ENCODE measurements at places on chromosomes 11 and 22.

DNA sequence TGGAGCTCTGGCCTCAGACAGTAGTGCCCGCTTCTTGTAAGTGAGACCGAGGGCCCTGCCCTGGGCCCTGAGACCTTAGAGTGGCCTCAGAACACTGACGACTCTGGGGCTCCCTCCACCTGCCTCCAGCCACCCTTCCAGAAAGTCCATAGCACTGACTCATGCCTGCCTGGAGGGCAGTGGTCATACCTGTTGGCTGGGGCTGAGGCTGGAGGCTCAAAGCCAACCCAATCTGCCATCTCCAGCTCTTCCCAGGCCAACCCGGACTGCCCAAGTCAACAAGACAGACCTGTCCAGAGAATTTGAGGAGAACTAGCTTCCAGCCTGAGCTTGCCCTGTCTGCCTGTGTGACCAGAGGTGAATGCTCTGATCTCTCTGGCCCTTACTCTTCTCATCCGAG is 66.9 kb upstream of the TTLL12 start:
- DNase-seq, result no peak

DNA sequence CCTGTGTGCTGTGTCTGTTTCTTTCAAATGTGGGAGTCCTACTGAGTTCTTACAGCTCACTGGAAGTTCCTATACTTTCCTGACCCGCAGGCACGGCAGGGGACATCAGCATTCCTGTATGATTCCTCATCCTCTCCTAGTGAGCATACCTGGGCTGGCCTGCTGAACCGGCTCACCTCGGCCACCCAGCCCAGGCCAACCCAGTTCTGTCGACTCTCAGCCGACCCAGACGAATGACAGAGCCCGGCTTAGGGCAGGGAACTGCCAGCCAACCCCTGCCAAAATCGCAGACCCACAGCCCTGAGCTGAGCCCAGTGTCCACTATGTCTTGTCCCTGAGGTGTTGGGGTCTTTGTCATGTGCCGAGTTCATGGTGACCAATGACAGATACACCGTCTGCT is 339.7 kb downstream of the BRD1 start:
- DNase-seq, result no peak

DNA sequence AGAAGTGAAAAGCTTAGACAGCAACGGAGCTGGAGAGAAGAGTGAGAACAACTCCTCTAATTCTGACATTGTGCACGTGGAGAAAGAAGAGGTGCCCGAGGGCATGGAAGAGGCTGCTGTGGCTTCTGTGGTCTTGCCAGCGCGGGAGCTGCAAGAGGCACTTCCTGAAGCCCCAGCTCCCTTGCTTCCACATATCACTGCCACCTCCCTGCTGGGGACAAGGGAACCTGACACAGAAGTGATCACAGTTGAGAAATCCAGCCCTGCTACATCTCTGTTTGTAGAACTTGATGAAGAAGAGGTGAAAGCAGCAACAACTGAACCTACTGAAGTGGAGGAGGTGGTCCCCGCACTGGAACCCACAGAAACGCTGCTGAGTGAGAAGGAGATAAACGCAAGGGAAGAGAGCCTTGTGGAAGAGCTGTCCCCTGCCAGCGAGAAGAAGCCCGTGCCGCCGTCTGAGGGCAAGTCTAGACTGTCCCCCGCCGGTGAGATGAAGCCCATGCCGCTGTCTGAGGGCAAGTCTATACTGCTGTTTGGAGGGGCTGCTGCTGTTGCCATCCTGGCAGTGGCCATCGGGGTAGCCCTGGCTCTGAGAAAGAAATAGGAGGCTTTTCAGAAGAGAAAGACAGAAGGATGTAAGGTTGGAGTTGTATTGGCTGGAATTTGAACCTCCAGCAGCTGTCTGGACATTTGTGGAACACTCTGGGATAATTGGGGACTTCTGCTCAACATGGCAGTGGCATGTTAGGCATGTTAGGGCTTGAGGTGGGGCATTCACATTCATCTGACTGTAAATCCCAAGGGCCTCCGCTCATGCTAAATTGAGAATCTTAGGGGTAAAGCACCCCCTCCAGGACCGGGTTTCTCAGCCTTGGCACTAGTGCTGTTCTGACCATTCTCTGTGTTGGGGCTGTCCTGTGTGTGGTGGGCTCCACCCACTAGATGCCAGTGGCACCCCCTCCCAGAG is 47.1 kb downstream of the BID start:
- DNase-seq, result peak; percentile 61

- no peak for DNase-seq
These were observed 76.1 kb upstream of the UCP3 start for GRCh38 chr11:74084796-74085541.

DNA sequence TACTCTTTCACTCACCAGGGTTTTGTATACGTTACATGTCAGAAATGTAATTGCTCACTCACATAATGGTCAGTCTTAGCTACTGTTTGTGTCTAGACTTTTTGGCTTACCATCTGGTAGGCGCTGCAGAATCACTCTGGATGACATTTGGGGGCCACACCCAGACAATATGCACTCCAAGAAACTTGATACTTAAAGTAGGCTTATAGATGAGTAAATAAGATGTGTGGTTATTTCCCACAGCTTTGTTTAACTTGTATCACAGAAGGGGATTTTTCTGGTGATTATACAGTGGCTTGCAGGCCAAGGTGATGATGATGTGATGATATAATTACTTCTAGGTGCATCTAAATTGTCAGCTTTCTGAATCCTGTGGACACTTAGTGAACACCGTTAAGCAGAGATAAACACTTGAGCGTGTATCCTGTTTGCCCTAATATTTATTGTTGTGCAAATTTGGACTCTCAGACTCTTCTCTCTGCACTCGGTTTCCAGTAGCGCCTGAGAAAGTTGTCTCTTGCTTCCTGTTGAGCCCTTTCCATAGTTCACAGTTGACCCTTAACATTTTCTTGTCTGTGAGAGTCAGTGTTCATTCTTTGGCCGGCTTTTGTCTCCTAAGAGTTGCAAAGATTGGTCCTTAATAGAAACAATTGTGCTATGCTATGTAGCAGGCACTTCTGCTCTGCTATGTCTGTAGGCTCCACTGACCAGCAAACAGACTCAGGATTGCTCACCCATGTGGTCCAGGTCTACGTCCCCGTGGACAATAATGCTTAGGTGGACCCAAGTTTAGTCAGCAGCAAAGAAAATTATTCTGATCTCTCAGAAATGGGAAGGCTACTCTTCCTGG is 89.3 kb downstream of the PRR5L start:
- no peak for DNase-seq

DNA sequence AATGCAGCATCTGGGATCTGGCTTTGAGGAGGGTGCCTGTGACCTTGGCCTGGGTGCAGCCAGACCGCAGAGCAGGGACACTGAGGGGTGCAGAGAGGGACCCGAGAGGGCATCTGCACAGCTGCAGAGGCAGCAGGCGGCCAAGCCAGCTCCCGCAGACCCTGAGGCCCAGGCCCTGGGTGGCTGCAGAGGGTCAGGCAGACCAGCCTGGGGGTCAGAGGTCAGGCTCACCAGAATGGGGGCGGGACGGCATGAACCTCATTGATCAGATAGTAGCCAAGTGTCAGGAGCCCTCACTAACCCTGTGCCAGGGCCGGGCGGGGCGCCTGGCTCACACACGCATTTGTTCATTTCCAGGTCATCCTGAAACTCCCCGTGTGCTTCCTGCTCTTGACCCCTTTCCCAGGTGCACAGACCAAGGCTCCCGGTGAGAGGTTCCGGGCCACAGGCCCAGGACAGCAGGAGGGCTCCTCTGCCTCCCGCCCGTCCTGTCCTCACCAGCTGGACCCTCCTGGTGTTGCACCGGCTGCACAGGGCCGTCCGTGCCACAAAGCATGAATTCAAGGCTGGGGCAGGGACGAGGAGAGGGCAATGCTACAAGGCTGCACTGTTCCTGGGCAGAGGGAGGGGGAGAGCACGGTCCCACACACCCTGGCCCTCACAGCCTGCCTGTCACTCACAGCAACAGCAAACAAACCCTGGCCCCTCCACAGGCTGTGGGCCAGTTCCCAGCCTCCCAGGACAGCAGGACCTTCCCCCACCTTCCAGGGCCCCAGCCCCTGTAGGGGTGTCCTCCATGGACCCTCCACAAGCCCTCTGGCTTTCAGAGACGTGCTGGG is 3.3 kb downstream of the RTN4R start:
- no peak for DNase-seq

- no peak for DNase-seq
These were observed 183.9 kb downstream of the CEP164 start for GRCh38 chr11:117511483-117511930.

DNA sequence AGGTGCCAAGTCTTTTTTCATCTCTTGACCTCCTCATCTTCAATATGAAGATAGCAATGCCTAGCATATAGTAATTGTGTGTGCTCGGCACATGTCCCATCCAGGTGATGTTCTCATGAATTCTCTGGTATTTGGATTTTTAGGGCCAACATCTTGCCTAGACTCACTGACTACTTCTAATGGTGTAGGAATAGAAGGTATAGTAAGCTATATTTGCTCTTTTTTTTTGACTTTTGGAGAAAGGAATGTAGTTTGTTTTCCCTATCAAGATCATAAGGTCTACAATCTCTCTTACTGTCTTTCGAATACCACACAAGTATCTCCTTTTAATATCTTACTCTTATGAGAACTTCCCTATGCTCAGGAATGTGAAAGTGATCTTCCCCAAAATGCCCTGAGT is 3.2 kb downstream of the HBD start:
- DNase-seq, result no peak

GRCh38 chr11:106186630-106187029 is 109.2 kb downstream of the AASDHPPT start:
- DNase-seq, result no peak

GRCh38 chr11:130088919-130089673 is 19.4 kb downstream of the APLP2 start:
- no peak for DNase-seq

GRCh38 chr11:45082744-45083543 is 63.5 kb upstream of the PRDM11 start:
- peak; percentile 64 for DNase-seq

GRCh38 chr22:48433647-48434046 is 1394.0 kb downstream of the BRD1 start:
- no peak for DNase-seq

DNA sequence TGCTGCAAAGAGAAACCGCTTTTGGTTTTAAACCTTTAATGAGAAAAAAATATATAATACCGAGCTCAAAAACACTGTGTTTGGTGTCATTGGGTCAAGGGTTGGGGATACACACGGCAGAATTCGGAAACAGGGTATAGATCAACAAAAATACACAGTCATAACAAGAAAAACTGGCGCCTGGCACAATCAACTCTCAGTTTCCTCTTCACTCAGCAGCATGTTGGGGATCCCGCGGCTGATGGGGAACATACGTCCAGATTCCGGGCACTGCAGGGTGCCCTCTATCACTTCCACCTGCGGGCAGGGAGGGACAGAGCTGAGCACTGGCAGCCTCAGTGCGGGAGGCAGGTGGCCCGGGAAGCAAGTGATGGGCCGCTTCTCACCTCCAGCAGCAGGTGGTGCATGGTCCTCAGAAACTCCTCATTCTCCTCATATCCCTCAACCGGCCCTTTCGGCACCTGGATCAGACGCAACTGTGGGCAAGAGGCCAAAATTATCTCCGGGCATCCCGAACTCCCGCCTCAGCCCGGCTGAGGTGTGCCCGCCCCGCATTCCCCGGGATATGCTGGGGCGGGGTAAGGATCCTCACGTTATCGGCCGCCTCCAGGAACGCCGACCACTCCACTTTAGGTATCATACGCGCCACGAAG is 561 bp downstream of the TRMT112 start:
- DNase-seq, result no peak

- DNase-seq, result no peak
These were observed 9.3 kb upstream of the TYR start for GRCh38 chr11:89168396-89168795.

DNA sequence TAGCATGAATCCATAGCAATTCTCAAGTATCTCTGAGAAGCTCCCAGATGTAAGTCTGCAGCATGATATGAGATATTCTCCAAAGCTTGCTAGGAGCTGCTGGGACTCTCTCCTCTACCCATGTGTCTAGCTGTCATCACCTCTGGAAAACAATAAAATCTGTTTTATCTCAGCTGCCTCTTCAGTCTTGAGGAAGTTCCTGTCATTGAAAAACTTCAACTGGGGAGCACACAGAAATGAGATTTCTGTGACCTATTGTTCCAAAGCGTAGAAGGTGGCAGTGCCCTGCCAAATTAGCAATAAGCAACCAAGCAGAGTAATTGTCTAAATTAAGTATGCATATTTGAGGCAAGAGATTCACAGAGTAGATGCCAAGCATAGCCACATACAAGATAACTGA is 1380.6 kb upstream of the RAG2 start:
- DNase-seq, result no peak

- no peak for DNase-seq
These were observed 10.0 kb downstream of the KCNE3 start for GRCh38 chr11:74457356-74457755.

DNA sequence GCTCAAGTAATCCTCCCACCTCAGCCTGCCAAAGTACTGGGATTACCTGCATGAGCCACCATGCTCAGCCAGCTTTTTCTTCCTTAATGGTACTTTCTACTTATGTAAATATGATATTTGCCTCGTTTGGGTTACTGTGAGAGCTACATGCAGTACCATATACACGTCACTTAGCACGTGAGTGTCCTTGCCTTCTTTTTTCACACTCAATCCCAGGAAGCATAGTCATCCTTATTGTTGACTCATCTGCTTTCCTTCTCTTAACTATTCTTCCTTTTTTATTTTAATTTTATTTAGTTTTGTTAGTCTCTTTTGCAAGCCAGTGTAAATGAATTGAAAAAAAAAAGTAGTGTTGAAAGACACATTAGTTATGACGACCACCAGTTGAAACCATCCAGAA is 205.9 kb downstream of the HIPK3 start:
- no peak for DNase-seq

- peak; percentile 38 for DNase-seq
These were observed 29.2 kb downstream of the SREBF2 start for GRCh38 chr22:41862160-41862529.

DNA sequence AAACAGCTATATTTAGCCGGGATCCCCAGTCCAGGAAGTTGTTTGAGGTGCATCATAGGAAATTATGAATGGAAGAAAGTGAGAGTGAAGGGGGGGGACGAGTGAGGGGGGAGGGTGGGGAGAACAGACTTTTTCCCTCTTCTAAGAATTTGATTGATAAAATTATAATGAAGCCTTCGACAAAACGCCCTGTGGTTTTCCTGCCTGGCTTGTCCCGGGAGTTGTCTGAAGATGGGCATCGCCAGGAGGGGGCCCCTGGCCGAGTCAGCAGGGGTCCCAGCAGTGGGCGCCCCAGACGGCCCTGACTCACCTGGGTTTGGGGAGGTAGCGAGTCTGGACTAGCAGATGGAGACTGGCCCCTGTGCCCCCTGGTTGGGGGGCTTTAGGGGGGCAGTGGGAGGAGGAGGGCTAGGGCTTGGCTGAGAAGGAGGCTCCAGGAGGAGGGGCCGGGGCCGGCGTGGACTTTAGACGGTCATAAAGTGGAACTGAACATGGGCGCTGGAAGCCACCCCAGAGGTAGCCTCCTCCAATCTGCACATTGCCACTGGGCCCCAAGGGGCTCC is 336 bp upstream of the LIF start:
- no peak for DNase-seq

DNA sequence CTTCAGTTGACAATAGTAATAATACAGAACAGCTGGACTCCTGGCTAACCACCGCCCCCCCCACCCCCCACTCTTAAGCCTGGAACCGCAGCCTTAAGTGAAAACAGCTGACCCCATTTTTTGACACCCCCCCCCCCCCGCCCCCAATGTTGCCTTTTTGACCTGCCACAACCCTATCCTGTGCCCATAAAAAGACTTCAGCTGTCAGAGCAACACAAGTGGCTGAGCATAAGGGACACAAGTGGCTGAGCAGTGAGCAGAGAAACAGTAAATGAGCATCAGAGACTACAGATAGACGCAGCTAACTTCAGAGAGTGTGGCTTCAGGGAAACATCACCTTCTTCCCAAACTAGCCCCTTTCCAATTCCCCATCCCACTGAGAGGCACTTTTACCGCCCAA is 1493.8 kb downstream of the LRRC4C start:
- DNase-seq, result no peak

Data from KBM-7 (cell line).